ENCODE measurements at places on chromosomes 6 and 20. TPM values are rescaled to one million over a fixed set of nuclear protein-coding genes. Genes with fewer than 3 reads are reported as not detected.

GRCh38 chr6:30102414-30102969 is 10.4 kb downstream of the TRIM31 start:
- no peak for DNase-seq

DNA sequence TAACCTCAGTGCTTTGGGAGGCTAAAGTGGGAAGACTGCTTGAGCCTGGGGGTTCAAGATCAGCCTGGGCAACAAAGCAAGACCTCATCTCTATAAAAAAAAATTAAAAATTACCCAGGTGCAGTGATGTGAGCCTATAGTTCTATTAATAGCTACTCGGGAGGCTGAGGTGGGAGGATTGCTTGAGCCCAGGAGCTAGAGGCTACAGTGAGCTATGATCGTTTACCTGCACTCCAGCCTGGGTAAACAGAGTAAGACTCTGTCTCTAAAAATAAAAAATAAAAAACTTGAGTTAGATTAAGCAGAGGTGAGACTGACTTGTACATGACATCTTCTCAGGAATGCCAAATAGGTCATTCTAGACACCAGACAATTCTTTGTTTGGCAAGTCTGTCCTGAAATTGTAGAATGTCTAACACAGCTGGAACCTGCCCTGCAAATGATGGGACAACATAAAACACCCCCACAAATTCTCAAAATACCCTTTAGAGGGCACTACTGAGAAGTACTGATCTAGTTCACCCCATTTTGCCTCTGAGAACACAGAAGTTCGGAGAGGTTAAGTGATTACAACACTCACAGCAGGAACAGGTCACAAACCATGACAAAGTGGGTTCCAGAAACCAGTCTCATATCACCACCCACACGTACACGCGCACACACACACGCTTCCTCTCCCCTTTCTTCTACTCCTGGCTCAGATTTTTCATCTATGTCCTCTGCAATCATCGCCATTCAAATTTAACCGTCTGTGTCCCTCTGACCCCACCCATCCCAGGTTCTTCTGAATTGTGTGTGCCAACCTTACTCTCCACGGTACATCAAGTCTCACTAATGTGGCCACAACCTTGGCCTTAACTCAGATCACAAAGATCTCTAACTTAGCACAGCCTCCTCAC is 38.3 kb downstream of the ARHGAP18 start:
- DNase-seq, result no peak

- DNase-seq, result peak; percentile 89
These were observed 4.5 kb upstream of the SYS1 start for GRCh38 chr20:45358282-45359068.

CGA gene
- total RNA-seq, result not detected

DNA sequence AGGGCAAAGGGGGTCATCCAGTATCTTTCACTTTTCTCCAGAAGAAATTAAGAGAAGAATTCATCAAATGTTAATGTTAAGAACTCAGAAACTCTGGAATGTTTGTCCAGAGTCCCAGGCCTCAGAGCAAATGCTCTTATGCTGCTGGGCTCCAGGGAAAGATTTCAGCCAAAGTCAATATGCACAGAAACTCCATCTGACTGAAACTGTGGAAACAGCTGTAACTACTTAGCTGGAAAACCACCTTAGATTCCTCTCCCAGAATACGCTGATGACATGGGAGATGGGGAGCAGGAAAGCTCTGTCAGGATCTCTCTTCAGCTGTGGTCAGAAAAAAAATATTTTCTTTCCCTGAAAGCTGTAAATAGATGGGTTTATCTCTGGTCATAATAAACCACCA is 559.6 kb downstream of the RFPL4B start:
- peak; percentile 70 for DNase-seq

GRCh38 chr6:134882426-134883038 is 67.4 kb downstream of the ALDH8A1 start:
- DNase-seq, result peak; percentile 79

FRK gene
- total RNA-seq, result 0.05 TPM

BCLAF1 gene
- 156 TPM for total RNA-seq

DNA sequence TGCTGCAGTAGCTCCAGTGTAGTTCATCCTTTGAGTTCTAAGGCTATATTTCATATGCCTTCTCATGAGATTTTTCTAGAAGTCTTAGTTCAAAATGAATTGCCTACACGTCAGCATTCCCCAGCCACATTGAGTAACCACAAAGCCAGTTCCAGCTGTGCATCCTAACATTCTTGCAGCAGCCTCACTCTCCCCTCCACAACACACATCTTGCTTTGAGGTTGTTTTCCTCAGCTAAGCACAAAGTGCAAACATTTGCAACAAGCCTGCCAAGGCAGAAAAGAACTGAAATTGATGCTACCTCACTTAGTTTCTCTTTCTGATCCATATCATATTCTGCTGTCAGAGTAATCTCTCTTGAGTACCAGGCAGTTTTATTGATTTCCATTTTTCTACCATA is 160.7 kb upstream of the KCNQ5 start:
- DNase-seq, result no peak

DNA sequence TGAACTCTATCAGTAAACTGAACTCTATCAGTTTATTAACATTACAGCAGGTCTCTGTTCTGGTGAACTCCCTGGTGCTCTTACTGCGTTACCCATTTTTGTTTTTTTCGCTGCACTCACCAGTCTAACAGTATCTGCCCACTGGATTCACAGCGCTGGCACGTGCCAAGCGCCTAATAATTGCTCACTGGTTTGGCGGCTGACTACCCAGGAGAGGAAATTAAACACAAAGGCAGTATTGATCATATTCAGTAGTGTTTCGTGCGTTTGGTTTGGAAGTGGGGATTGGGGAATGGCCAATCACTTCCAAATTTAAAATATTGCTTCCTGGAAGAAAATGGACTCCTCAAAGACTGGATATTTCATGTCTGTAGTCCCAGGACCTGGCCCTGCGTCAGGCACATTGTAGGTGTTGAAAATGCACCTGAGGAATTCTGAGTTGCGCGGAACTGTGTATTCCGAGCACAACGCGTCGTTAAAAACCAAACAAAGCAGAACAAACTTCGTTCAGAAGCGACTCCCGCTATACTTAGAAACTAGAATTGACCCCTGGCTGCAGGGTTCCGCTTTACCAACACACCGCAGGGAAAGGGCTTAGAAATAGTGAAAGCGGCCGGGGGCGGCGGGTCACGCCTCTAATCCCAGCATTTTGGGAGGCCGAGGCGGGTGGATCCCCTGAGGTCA is 1.1 kb upstream of the RPS12 start:
- peak; percentile 75 for DNase-seq

FOXC1 gene
- total RNA-seq, result 15.9 TPM

DNA sequence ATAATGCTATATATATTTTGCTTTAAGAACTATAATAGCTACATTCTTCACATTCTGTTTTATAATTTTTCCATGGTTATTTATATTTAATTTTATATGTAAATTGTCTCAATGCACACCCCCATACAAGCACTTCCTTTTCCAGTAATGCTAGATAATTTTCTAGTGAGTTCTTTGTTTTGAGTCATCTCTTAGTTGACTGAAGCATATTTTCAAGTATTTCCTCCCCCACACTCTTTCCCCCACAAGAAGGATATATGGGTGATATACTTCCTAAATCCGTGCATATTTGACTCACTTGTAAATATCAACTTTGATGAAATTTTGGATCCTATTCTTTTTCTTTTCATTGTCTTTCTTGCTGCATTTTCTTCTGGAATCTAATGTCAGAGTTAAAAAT is 82.1 kb upstream of the SRSF6 start:
- no peak for DNase-seq

- no peak for DNase-seq
These were observed 258.9 kb downstream of the TSHZ2 start for GRCh38 chr20:53231061-53231460.

NKAIN4 gene
- total RNA-seq, result not detected

DNA sequence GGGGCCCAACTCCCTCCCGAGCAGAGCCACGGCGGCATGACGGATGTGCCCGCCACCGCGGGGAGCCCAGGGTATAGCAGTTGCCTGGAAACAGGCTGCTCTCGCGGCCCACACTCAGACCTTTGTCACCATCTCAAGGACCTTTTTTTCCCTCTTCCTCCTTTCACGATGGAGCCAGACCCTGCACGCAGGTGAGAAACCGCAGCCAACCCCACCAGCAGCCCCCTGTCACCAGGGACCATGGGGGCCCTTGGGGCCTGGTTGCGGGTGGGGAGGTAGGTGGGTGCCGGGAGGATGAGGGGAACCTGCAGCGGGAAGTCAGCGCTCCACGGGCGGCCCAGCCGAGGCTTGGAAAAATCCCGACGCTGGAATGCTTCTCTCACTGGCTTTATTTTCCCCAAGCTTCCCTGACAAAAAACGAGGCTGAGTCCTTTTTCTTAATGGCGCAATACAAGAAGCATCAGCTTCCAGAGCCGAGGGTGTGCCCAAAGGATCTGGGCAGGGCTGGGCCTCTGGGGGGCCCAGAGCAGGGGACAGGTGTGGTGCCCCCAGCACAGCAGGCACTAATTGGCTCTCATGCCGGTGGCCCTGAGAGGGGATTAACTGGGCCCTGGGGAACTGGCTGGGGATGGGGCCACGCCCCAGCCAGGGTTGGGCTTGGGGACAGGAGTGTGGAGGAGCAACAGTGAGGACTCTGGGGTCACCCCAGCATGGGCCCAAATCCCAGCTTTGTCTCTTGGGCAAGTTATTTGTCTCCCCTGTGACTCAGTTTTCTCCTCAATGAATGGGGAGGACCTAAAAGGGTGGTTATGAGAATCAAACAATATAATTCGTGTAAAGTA is 23.9 kb downstream of the NOL4L start:
- no peak for DNase-seq

DNA sequence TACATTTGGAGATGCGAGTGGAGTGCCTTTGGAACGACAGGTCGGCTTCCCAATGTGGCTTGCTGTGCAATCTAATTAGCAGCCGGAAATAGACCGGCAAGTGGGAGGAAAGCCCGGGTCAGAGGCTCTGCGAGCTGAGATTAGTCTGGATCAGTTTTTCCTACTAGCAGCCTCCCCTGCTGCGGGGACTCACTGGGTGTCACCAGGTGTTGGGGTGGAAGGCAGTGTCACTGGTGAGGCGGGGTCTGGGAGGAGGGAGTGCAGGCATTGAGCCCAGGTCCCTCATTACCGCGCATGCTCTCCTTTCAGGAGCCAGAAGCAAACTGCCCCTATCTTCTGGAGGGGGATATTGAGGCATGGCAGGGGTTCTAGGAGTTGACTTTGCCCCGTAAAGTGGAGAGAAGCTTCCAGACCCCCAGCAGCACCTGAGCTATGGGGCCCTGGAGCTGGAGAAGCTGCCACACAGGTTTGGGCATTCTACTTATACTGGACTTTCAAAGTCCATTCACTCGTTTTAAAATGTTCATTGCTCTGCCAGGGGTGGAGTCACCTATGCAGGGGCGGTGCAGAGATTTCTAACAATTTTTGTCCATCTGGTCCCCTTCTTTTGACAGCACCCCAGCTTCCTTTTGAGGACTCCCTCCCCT is 11.0 kb downstream of the SULF2 start:
- DNase-seq, result peak; percentile 60

SLC32A1 gene
- total RNA-seq, result not detected

DNA sequence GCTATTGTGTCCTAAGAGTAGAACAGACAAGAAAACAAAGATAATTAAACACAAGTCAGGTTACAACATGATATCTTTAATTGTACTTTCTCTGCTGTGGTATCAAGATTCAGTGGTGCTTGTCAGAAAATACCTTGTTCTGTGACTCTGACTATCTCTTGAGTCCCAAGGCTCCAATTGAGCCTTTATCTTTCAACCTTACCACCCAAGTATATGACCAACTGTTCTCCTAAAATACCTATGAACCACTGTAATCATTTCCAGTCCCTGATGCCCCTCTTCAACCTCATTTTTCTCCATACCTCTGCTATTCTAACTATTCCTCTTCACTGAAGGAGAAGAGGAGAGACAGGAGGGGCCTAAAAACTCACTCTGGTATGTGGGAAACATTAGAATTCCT is 66.9 kb upstream of the TPD52L1 start:
- no peak for DNase-seq

GRCh38 chr6:7454696-7455358 is 65.2 kb downstream of the RIOK1 start:
- no peak for DNase-seq

DNA sequence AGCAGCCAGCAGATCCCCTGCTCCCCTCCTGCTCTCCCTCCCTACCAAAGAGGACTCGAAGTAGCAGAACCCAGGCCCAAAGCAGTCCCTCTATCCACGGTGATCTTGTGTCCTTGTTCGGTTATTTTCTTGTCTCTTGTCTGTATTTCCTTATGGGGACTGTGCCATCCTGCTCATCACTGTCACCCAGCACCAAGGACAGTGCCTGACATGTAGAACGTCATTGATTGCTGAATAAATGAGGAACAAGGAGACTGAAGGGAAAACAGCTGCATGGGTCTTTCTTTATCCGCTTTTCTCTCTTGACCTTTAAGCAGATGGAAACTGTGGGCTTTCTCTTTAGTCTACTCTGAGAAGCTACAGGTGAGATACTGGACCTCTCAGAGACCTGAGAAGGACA is 29.4 kb upstream of the ZNF831 start:
- no peak for DNase-seq

MCHR2 gene
- total RNA-seq, result not detected

GRCh38 chr20:7858734-7859250 is 81.5 kb downstream of the HAO1 start:
- no peak for DNase-seq

DEFB118 gene
- total RNA-seq, result not detected

SLC17A9 gene
- total RNA-seq, result 49.4 TPM

SIRPB1 gene
- 6.5 TPM for total RNA-seq

GRCh38 chr6:22357724-22358189 is 60.9 kb upstream of the PRL start:
- DNase-seq, result no peak

RNF39 gene
- not detected for total RNA-seq

NR2E1 gene
- not detected for total RNA-seq

DNA sequence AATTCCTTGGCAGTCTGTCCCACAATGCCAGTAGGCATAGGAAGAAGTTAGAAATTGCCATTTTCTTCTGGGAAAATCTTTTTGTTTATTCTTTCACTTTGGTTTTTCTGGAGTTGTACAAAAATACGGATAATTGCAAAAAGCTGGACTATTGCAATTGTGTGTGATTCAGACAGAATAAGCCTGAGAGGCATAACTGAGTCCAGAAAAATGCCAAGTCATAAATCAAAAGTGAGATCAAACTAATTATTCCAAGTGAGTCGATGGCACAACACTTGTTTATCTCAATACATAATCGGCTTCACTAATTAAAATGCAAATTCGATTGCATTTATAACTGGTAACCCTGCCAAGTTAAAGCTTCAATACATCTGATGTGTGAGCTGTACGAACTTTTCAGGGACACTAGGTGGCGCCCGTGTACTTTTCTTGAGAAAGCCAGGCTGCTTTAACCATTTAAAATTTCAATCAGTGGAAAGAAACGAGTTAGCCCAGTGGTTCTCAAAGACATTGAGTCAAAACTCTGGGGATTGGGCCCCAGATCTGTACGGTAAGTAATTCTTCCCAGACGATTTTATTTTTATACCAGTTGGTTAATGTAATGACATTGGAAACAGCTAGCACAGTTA is 102.6 kb downstream of the LAMP5 start:
- peak; percentile 62 for DNase-seq

Measured in endothelial cell of umbilical vein (primary cell).